ENCODE measurements at places on chromosomes 1 and 21.

GRCh38 chr1:105664495-105664894 is 1392.0 kb upstream of the PRMT6 start:
- DNase-seq = no peak

- no peak for DNase-seq
These were observed 216.6 kb upstream of the EDN2 start for GRCh38 chr1:41700986-41701535.

GRCh38 chr21:34906401-34906800 is 142.7 kb downstream of the RUNX1 start:
- DNase-seq = no peak

GRCh38 chr21:46314441-46315020 is 9.1 kb downstream of the C21orf58 start:
- DNase-seq = no peak

DNA sequence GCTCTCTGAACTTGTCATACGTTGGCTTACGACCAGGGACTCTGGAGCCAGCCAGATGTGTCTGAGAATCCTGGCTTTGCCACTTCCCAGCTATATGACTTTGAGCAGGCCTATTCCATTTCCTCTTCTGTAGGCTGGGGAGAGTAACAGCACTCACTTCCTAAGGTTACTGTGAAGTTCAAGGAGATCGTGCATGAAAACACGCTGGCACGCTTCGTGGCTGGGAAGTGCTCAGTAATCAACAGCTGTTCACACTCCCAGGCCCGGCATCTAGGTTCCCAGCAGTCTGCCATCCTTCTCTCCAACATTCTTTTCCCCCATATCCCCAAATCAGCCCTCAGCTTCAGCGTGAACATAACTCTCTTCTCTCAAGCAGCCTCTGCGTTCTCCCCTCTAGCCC is 2.0 kb downstream of the ASCL5 start:
- DNase-seq = no peak

DNA sequence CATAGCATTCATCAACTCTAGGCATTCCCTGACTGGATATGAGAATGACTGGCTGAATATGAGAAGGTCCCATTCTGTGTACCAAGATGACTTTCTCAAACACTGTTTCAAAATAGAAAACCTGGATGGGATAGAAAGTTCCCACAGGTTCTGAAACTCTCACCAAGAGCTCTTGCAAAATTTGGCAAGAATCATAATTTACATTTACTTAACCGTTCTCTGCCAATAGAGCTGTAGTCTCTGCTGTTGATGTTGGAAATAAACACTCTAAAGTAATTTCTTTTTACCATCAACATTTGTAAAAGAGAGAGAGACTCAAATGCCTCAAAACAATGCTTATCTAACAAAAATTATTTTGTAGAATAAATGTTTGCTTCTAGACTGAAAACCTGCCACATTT is 221.1 kb downstream of the LMO4 start:
- no peak for DNase-seq

DNA sequence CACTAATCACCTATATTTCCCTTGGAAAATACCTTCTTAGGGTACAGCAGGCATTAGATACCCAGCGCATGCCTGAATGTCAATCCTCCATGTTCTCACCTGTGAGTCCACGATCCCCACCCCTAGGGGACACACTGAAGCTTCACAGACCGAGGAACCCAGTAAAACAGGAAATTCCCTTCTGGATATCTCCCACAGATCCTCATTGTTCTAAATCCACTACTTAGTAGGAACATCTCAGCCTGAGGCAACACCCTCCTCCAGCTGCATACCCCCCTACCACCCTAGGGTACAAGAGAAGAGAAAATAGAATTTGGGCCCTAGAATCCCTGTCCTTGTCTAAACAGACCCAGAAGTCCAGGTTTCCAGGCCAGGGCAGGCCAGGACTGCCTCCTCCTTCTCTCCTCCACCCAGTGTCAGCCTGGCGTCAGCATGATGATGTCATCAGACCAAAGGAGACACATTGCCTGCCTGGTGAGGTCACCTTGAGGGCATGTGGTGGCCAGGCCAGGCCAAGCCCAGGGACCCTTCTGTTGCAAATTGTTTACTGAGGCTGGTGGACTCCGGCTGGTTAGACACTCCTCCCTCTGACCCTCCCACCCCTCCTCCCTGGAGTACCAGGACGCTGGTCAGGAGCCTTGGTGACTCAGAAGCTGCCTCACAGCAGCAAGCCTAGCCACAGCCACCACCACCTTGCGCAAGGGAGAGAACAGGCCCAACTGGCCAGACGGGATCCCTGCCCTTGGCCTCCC is 6.2 kb downstream of the NECTIN4 start:
- DNase-seq = peak; percentile 93

GRCh38 chr1:41523071-41523470 is 38.6 kb upstream of the EDN2 start:
- DNase-seq = no peak

DNA sequence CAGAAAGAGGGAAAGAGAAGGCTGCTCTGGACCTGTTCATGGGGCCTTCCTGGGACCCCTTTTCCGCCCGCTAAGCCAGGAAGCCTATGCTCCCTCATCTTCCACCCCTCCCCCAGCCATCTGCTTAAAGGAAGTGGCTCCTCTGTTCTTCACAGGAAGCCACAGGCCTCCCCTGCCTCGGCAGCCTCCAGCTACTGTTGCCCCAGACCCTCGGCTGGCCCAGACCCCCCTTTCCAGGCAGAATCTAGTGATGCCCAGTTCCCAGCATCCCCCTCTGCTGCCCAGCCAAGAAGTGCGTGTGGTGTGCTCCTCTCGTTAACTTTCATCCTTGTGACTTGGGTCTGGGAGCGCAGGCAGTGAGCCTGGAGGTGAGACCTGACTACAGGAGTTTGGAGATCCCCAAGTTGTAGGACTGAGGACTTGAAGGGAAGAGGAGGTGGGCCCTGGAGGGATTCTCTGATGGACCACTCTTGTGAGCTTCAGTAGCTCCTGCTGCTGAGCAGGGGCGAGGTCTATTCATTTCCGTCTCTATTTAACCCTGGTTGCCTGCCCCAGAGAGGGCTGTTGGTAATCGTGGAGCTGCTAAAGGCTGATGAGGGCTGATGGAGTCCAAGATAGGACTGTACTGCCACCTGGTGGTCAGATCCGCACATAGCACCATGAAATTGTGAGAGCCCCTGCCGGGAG is 9.1 kb downstream of the IFI6 start:
- DNase-seq = peak; percentile 84

DNA sequence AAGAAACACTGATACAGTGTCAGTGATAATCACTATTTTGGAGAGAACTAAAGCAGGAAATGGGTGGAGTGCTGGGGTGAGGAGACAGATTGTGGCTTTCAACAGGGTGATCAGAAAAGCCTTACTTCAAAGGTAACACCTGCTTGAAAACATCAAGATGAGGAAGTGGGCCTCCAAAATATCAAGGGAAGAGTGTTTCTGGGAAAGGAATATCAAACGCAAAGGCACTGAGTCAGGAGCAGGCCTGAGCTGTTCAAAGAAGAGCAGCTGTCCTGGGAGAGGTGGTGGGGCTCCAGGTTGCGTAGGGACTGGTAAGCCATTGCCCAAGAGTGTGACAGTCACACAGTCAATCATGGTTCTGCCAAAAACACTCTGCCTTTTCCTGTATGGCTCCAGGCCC is 47.1 kb upstream of the ATP1A1 start:
- DNase-seq = no peak

DNA sequence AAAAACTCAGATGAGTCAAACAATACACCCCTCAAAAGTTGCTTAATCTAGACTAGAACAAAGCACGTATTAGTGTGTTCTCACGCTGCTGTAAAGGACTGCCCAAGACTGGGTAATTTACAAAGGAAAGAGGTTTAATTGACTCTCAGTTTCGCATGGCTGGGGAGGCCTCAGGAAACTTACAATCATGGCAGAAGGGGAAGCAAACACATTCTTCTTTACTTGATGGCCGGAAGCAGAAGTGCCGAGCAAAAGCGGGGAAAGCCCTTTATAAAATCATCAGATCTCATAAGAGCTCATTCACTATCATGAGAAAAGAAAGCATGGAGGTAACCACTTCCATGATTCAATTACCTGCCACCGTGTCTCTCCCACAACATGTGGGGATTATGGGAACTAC is 10.1 kb downstream of the JAM2 start:
- no peak for DNase-seq

GRCh38 chr1:12525311-12526181 is 92.5 kb downstream of the DHRS3 start:
- peak; percentile 53 for DNase-seq

GRCh38 chr21:36186081-36186480 is 29.5 kb downstream of the DOP1B start:
- no peak for DNase-seq

GRCh38 chr21:31713973-31714740 is 17.8 kb downstream of the SCAF4 start:
- DNase-seq = no peak

GRCh38 chr1:4634156-4634792 is 20.1 kb upstream of the AJAP1 start:
- DNase-seq = no peak

- DNase-seq = peak; percentile 68
These were observed 1.1 kb downstream of the ZSWIM5 start for GRCh38 chr1:45205011-45205909.

Measured in small intestine (tissue), 16 donors.